T47D (cell line): ENCODE measurements at places on chromosomes 5 and 9.
A peak's percentile ranks its signal among the peaks of the same experiment; 100 is the strongest.

- no peak for DNase-seq
Observed at GRCh38 chr9:36734737-36735136, 162.0 kb downstream of the MELK start.

GRCh38 chr5:159915904-159916840 is at the start of gene ADRA1B:
Gene ADRA1B (plus strand): TSS chr5:159916482. CDS start chr5:159916906, 424 bp downstream.
- peak; percentile 48 for DNase-seq

GRCh38 chr9:120478208-120478607 is 101.8 kb downstream of the CDK5RAP2 start:
- no peak for DNase-seq

DNA sequence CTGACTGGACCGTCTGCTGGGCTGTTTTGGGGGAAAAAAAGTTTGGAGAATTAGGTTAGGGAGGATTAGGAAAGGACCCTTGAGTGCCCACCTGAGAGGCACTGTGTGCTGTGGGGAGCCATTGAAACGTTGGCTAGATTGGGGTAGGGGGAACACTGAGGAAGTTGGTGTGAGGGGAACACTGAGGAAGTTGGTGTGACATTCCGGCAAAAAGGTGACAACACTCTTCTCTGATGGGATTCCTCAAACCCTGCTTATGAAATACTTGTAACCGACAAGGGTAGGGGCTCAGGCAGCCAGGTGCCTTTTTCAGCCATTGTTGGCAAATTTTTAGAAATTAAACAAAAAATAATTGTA is 1.0 kb downstream of the CYSTM1 start:
- no peak for DNase-seq

GRCh38 chr9:14313378-14313940 is 482 bp downstream of the NFIB start:
- no peak for DNase-seq

- no peak for DNase-seq
Observed at GRCh38 chr9:132787748-132788159, 90.3 kb downstream of the AK8 start.

DNA sequence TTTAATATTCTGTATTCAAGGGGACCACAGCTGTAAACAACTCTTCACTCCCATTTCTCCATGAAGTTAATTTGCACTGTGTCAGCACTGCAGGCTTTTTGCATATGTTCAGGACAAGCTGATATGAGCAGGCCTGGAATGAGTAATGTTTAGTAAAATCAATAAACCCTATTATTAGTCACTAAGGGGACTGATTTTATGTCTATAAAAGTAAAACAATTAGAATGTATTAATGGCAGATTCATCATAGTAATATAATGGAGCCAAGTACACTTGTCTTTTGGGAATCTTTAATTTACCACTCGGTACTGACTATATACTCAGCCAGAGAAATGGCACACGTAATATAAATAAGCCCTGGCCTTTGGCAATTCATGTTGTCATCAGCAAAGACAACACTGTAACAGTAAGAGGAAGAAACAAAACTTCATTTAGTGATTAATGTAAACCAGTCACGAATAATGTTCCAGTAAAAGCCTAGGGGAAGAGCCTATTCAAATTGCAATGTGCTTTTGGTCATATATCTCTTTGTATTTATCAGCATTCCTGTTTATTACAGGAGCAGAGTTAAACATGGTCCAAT is 111.6 kb downstream of the ZNF608 start:
- no peak for DNase-seq

DNA sequence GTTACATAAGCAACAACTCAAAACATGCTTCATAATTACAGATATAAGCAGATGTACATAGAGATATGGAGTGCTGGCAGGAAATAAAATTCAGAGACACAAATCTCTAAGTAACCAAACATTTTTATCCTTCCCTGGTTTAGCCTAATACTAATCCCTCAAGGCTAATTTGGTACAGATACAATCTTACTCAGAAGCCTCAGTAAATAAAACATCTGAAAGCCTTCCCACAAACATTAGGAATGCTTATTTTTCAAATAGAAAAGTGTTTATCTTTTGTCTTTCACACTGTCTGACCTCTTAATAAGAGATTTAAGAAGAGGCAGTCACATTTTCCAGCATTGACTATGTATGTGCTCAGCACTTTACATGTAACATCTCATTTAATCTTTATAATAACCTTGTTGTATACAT is 399.4 kb downstream of the ARRDC3 start:
- DNase-seq = peak; percentile 46

DNA sequence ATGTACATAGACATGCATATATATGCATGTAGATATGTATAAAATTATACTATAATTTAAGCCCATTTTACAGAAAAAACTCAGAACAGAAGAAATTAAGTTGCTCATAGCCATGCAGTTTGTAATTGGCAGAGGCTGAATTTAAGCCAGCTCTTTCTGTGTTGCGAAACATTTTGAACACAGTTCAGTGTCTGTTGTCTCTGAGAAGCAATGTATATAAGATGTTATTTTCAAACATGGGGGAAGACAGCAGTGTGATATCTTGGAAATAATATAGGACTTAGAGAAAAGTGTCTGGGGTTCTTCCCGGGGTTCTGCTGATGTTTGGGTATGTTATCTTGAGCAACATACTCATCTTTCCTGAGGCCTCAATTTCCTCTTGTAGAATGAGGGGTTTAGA is 37.6 kb downstream of the SVEP1 start:
- no peak for DNase-seq
